ENCODE measurements at places on chromosomes 1 and 21. TPM values are rescaled to one million over a fixed set of nuclear protein-coding genes. Genes with fewer than 3 reads are reported as not detected.

CHAF1B gene
- total RNA-seq, result 8.2 TPM

GFI1 gene
- total RNA-seq, result 0.07 TPM

CD53 gene
- total RNA-seq, result not detected

CATSPERE gene
- total RNA-seq, result 1.1 TPM

GNB1 gene
- total RNA-seq, result 170 TPM

PCAT6 gene
- not detected for total RNA-seq

TSSK3 gene
- 0.27 TPM for total RNA-seq
